Smooth muscle cell of the brain vasculature (primary cell): ENCODE measurements at places on chromosomes 1 and 21.
A peak's percentile ranks its signal among the peaks of the same experiment; 100 is the strongest.

GRCh38 chr1:163074004-163074403, 4.8 kb downstream of the RGS4 start:
- DNase-seq, result no peak

GRCh38 chr1:242530761-242531160, 6.3 kb upstream of the PLD5 start:
- DNase-seq, result no peak

- DNase-seq, result no peak
These were observed 10.6 kb downstream of the ESPN start for GRCh38 chr1:6435129-6435528.

GRCh38 chr1:10909697-10910680, 102.5 kb upstream of the TARDBP start:
- DNase-seq, result no peak

- no peak for DNase-seq
These were observed 24.4 kb downstream of the RCAN3 start for GRCh38 chr1:24526940-24527542.

DNA sequence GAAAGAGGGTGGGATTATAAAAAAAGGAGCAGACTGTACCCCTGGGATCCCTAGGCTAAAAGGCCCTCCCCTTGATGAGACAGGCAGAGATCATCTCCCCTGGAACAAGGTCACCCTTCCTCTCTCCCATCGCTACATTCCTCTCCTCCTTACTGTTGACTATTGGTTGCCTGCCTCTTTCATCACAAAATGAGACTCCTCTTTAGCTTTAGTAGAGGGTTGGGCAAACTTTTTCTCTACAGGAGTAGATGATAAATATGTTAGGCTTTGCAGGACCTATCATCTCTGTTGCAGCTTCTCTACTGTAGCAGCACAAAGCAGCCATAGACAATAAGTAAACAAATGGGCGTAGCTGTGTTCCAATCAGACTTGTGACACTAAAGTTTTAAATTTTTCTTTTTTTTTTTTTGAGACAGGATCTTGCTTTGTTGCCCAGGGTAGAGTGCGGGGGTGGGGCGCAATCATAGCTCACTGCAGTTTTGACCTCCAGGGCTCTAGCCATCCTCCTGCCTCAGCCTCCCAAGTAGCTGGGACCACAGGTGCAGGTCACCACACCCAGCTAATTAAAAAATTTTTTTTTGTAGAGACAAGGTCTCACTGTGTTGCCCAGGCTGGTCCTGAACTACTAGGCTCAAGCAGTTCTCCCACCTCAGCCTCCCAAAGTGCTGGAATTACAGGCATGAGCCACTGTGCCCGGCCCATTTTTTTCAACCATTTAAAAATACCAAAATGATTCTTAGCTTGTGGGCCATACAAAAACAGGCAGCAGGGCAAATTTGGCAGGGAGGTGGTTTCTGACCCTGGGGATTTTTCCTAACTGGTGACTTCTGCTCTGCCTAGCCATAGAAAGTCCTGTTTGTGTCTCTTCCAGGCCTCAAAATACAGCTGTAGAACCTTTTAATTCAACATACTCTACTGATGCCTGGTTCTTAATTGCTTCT, 15.1 kb downstream of the MCL1 start:
- DNase-seq, result no peak

DNA sequence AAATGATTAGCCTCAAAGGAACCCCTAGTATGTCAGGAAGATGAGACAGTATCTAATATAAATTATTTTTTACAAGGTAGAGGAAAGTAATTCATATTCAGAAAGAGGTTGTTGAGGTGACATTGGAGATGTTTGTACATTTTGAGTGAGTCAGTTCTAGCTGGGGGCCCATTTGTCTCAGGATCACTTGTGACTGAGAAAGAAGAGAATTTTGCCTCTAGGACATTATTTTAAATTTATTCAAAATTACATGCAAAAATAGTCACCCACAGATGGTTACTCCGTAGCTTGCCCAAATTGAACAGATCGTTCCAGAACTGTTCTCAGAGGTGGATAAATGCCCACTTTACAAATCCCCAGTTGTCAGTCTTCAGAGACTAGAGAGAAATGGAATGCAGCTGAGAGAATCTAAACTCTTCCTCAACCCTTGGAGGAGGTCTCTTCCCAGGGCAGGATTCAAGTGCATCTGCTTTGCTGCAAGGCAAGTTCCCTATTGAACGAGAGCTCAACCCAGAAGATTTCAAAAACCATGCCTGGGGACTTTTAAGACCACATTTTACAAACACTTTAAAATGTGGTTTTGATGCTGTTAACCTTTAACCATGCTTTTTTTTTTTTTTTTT, 987.8 kb upstream of the ADAMTS5 start:
- DNase-seq, result no peak

GRCh38 chr1:56571448-56571847, 7.9 kb downstream of the PLPP3 start:
- DNase-seq, result no peak

GRCh38 chr1:75999034-75999433, 66.8 kb upstream of the ASB17 start:
- no peak for DNase-seq

- no peak for DNase-seq
These were observed 19.0 kb downstream of the FAM163A start for GRCh38 chr1:179761846-179762640.

- DNase-seq, result no peak
These were observed 102.4 kb upstream of the ST6GALNAC5 start for GRCh38 chr1:76764638-76765454.

- DNase-seq, result no peak
These were observed 757 bp upstream of the SPSB1 start for GRCh38 chr1:9291914-9292360.

DNA sequence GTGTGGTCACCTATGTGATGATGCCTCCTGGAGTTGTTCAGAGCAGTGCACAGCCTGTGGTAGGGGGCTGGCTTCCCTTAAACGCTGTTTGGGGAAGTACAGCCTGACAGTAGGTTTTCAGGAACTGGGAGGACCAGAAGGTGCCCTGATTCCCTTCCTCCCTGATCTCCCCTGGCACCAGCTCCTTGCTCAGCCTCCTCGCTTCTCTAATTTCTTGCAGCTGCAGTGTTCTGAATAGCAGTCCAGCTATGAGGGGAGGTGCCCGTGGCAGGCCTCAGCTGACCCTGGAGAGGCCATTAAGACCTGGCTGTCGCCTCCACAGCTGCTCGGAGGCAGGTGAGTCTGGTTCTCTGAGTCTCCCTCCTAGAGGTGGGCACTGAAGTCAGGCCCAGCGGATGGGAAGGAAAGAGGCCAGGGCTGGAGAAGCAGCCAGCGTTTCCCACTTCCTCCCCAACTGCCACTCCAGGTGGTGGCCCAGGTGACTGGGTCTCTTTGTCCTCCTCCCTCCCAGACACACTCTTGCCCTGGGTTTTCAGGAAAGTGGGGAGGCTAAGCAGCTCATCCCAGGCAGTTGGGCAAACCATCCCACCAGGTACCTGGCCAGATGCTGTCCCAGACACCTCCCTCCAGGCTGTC, 52.0 kb upstream of the RPL11 start:
- DNase-seq, result no peak

GRCh38 chr1:94670273-94670672, 128.7 kb upstream of the F3 start:
- no peak for DNase-seq

DNA sequence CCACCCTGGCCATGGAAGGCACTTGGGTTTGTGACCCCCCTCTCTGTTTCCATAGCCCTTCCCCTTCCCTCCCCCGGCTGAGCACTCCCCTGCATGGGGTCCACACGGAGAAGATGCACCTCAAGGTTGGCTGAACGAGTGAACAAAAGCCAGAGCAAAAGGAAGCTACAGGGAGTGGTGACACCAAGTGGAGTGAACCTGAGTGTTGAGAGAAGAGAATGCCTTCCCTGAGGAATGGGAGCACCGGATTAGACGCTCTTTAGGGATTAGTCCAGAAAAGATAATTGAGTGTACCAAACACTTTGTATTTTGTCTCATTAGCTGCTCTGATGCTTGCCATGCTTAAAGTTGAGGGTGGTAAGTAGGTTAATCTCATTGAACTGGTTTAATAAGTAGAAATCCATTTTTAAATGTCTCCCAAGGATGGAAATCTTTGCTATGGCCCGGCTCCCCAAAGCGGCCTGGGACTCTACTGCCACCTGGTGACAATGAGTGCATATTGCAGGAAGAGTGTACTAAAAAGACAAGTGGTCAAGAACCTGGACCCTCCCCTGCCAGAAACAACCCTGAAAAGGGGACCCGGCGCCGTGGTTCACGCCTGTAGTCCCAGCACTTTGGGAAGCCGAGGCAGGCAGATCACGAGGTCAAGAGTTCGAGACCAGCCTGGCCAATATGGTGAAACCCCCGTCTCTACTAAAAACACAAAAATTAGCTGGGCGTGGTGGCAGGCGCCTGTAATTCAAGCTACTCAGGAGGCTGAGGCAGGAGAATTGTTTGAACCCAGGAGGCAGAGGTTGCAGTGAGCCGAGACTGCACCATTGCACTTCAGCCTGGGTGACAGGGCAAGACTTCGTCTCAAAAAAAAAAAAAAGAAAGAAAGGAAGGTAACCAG, 150.6 kb upstream of the ZC3H12A start:
- DNase-seq, result no peak

- DNase-seq, result no peak
These were observed 412.3 kb upstream of the ESRRG start for GRCh38 chr1:217135569-217135915.

GRCh38 chr1:44947063-44947773, 39.2 kb downstream of the EIF2B3 start:
- DNase-seq, result peak; percentile 23

GRCh38 chr1:210635108-210635507, 306.4 kb downstream of the HHAT start:
- no peak for DNase-seq
